Fibroblast of skin of scalp (primary cell): ENCODE measurements at places on chromosomes 3 and 15.
A peak's percentile ranks its signal among the peaks of the same experiment; 100 is the strongest.

DNA sequence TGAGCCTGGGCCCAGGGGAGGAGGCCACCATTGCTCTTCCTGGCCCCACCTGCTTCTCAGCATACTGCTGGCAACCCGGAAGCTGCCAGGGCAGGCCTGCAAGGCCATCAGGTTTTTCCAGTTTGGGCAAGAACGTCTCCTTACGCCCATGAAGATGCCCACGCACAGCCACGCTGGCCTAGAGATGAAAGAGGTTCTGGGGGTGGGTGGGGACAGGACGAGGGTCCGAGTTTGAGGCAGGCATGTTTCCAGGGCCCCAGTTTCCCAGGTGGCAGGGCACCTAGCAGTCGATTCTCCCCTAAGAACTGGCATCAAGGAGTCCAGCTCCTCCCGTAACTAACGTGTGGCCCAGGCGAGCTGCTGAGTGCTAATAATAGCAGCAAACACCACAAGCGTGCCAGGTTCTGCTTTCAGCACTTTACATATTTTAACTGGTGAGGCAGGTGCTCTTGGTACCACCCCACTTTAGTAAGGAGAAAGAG is 45.8 kb downstream of the ZNF710 start:
- no peak for DNase-seq

DNA sequence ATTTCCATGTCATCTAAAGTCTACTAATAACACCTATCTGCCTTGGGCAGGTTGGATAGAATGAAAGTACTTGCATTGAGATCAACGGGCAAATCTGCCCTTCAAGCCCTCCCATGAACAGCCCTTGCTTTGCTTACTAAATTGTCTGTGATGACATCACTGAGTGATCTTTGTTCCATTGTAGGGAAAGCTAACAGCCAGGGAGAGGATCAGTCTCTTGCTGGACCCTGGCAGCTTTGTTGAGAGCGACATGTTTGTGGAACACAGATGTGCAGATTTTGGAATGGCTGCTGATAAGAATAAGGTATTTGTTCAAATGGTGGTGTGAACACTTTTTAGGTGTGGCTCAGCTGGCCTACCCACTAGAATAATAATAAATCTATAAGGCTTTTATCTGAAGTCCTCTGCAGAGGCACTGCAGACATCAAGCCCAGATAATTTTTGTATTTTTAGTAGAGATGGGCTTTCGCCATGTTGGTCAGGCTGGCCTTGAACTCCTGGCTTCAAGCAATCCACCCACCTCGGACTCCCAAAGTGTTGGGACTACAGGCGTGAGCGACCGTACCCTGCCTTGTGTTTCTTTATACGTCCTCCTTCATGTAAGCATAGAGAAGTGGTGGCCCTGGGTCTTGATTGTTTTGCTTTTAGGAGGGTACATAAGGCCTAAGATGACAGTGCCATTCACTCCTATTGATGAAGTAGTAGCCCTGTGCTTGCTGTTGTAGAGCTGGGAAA is 5.7 kb downstream of the PCCB start:
- DNase-seq: no peak

GRCh38 chr3:179546814-179547241 is 15.9 kb upstream of the ACTL6A start:
- DNase-seq: no peak

GRCh38 chr3:59006634-59007517 is 42.9 kb downstream of the CFAP20DC start:
- DNase-seq: peak; percentile 49

DNA sequence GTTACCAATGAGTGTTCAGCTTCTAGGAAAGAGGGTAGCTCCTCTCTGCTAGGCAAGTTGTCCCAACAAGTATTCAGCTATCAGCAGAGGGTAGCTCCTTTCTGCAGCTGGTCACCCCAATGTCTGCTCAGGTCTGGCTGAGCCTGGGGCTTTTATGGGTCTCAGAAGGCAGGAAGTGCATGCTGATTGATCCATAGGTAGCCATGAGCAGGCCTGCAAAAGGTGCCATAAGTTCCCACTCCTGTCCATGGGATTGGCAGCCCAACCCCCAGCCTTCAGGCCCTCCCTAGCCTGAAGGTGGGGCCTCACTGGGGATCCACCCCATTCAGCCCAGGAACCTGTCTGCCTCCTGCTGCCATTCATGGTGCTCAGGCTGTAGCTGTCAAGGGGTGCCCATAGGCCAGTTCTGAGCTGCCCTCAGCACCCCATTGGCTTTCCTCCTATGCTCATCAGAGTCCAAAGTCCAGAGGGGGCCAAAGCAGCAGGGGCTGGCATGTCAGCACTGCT is 34.6 kb upstream of the DNAJC13 start:
- DNase-seq: no peak

DNA sequence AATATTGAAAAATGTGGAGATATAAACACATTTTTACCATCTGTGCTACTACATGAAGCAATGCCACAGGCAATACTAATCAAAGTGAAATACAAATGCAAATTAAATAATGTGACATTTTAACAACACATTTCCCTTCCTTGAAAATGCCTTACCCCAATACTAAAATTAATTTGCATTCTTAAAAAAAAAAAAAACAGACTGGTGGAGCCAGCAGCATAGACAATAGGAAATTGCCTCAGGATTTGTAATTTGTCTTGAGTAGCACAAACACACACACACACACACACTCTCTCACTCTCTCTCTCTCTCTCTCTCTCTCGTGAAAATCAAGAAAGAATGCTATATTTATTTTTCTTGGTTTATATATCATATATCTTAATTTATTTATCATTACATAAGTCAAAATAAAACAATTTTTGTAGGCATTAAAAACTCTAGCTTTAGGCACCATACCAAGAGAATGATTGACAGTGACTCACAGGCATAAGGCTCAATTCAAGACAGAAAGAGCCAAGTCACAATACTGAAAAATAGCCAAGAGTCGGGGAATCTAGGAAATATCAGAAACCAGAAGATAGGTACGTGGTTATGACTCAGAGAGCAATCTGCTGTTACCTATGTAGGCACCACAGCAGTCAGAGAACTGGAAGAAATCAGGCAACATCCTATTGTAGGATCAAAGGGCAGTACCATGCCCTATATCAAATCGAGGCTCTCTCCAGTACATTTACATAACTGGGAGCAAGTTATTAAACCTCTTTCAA is 23.0 kb downstream of the SUCNR1 start:
- DNase-seq: no peak

- no peak for DNase-seq
Measured at GRCh38 chr15:50055750-50056157, 63.3 kb downstream of the ATP8B4 start.
